ENCODE measurements at places on chromosomes 2 and 18.

DNA sequence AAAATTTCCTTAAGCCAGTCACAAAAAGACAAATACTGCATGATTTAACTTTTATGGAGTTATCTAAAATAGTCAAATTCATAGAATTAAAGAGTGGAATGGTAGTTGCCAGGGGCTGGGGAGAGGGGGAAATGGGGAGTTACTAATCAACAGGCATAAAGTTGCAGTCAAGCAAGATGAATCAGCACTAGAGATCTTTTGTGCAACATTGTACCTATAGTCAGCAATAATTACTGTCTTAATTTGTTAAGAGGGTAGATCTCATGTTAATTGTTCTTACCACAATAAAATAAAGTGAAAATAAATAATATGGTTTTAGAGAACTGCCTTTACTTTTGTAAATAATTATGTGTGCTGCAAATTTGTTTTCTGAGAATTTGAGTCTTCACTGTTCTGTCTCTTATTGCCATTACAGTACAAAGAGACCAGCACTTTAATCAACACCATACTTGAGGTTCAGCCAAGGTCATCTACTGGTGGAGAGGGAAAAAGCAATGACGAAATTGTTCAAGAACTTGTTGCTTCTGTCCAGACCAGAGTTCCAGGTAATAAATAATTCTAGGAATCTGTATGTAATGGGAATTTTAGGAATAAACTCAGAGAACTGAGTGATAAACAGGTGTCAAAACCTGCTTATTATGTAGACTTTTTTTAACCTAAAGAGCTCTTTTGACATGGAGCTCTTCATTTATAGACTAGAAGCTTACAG lies 75.5 kb downstream of the TRABD2A start:
- DNase-seq = no peak

DNA sequence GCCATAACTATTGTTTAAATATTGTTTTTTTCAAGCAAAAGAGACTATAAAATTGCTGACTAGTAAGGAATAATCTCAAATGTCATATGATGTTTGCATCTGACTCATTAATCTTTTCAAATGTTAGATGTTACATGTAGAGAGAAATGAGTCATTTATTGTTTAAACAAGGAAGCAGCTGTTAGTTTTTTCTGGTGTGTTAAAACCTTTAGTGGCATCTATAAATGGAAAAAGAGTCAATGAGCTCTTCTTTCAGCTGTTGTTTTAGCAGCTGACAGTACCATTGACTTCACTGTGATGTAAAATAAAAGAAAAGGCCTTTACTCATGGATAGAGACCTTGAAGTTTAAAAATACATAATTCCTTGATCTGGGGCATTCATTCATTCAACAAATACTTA lies 1.8 kb upstream of the KLHL41 start:
- no peak for DNase-seq

DNA sequence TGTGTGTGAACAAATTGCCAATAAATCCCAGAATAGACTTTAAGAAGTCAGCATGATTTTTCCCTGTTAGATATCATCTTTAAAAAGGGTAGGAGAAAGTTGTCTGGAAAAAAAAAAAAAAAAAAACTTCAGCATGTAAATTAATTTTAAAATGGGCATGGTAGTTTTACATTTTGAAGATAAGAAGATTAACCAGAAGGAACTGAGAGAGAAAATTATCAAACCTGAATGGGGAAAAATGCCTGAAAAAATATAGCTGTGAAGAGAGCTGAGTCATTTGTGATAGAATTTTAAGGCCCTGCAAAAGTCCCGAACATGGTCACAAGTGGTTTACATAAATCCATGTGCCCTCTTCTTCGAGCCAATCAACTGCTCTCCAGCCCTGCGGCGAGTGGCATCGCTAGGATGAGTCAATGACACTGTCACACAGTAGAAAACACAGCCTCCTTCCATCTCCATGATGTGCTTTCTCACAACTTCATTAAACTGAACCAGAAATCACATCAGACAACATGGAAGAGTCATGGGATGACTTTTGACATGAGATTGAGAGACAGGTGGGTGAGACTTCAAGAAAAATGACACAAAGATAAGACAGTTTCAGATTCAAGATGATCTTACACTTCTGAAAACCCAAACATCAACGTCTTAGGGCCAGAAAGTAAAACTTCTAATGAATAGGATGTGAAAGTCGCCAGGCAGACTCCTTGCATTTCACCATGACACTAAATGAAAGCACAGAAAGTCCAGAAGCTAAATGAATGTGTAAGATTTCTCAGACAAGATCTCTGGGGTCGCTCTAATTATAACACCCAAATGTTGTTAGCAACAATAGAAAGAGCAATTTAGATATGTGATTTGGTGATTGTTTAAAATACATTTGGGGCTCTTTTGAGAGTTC lies 273.0 kb upstream of the ID2 start:
- DNase-seq = no peak

DNA sequence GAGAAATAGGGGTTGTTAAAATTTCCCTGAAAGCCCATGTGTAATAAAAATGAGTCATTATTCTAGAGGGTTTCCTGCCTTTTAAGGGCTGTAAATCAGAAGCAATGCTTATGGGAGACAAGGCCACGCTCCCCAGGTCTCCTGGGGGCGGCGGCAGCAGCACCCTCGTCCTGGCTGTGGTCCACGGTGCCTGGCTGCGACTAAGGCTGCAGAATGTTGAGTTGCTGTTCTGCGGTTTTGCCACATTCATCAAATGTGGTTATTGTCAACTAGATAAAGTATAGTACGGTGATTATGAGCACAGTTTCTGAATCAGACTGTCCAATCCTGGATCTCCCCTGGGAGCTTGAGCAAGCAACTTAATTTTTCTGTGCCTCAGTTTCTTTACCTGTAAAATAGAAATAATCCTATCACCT lies 11.9 kb upstream of the AGFG1 start:
- DNase-seq = no peak

Data from uterus (tissue), 4 donors.